ENCODE measurements at places on chromosomes 16 and 17.

GRCh38 chr16:83652943-83653342, 154.8 kb upstream of the HSBP1 start:
- no peak for DNase-seq

GRCh38 chr17:49454050-49454449, 39.4 kb upstream of the PHB1 start:
- no peak for DNase-seq

GRCh38 chr16:2008631-2009163, 924 bp downstream of the ZNF598 start:
- peak; percentile 31 for DNase-seq

DNA sequence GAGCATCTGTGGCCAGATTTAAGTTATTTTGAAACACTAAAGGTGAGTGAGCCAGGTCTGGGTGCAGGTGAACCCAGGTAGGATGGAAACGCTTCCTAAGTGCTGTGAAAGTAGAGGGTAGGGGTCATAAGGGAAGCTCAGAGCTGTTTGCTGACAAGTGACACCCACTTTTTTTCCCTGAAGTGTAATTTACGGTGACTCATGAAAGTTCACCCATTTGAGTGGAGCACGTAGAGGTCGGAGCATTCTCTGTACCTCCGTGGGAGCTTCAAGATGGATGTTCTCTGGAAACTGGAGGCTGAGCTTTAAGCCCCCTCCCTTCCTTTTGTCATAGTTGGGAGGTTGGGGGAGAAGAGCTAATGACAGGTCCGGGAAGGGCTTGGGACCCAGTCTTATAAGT, 44.3 kb downstream of the MPRIP start:
- DNase-seq = no peak

DNA sequence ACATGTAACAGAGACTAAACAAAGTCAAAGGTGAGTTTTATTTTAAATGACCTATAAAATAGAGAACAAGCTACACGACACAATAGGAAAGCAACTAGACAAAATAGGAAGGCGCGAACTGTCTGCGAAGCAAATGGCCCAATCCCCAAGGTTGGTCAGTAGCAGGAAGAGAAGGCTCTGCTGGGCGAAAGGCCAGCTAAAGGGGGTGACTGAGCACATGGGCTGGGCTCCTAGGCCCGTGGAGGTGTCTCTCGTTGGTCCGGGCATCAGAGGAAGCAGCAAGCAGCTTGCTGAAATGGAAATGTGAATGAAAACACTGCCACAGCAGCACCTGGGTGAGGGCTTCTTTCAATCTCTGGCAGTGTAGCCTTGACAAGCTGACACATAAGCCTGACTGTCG, 129.4 kb downstream of the ZNF778 start:
- DNase-seq = no peak

GRCh38 chr17:17170346-17170985, 35.7 kb downstream of the PLD6 start:
- no peak for DNase-seq

GRCh38 chr16:50712956-50713355, 19.6 kb downstream of the NOD2 start:
- no peak for DNase-seq

DNA sequence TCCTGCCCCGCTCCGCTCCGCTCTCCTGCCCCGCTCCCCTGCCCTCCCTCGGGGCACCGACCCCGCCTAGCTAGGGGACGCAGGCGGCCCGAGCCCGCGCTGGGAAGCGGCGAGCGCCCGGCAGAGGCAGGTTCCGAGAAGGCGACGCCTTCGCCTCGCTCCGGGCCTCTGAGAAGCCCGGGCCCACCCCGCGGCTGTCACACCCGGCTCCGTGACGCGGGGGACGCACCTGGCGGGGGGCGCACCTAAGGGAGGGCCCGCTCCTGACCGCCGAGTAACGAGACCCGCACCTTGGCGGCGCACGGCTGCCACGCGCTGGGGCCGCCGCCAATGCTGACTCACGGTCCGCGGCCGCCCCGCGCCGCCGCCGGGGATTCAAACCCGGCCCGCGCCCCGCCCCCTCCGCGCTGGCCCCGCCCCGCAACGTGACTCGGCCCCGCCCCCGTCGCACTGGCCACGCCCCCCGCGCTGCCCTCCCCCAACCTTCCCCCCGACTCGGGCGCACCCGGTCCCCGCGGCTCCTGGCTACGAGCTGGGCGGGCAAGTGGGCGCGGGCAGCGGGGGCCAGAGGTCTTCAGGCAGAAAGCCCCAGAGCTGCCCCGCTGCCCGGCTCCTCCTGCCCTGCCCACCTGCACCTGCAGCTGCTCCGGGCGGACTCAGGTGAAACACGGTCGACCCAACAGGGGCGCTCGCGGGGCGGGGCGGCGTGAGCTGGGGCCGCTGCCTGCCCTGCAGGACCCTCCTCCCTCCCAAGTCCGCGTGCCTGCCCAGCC, 27.8 kb downstream of the GNPTG start:
- DNase-seq = peak; percentile 81

DNA sequence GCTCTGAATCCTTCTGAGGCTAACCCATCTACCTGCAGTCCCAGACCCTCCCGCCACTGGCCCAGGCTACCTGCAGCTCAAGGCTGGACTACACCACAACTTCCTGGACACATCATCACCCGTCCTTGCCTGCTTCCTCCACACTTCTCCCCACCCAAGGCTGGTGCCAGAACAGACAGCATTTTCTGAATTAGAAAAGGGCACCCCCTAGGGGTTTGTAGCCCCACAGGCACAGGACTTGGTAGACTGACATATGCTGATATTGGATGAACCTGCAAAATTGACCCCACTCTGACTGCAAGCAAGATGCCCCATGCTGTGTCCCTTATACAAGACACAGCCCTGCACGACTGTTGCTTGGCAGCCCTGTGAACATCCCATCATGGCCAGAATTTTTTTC, 271.5 kb upstream of the C16orf82 start:
- DNase-seq = peak; percentile 12

DNA sequence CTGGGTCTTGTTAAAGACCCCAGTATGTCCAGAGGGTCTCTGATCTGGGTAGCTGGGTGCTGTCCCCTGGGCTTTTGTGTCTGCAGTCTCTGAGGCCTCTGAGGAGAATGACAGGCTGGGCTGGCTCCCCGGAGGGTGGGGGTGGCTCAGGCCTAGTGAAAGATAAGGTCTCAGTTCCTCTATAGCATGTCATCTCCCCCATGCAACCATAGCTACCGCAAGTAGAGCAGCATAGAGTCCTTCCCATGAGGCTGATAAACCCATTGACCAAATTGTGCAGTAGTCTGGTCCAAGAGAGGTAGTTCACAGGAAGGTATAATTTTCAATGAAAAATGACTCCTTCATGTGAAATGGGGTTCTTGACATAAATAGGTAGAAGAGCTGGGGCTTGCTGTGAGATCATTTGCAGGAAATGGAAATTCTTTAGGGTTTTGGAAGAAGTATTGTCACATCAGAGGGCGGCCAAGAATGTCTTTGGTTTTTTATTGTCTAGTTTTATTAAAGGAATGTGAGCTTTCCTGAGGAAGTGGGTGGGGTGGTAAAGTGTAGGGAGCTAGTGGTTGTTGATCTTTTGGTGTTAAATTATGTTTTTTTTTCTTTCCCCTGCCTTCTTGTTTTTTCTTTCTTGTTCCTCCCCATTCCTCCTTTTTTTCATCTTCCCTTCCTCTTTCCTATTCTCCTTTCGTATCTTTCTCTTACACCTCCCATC, 21.0 kb downstream of the SLC7A6OS start:
- no peak for DNase-seq

DNA sequence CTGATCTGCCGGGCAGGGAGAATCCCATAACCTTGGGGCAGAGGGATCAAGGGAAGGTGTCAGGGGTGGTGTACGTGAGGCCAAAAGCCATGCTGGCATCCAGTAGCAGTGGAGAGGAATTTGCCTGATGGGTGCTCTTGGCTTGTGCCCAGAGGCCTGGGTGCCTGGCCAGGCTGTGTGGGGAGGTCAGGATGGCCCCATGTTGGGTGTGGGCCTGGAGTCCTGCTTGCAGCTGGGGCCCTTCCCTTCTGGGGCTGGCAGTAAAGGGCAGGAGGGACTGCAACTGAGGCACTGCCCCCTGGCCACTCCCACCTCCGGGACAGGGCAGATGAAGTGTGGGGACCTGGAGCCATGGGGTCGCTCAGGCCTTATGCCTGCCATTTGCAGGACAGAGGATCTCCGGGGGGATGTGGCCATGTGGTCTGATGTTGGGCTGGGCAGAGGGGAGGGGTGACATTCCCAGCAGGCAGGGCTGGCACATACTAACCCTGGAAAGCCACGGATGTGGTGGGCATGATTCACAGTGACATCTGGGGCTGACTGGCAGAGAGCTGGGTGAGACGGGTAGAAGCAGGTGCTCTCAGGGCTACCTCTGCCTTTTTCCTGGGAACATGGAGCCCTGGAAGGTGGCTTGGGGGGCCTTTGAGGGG, 3.5 kb downstream of the FMNL1 start:
- no peak for DNase-seq

DNA sequence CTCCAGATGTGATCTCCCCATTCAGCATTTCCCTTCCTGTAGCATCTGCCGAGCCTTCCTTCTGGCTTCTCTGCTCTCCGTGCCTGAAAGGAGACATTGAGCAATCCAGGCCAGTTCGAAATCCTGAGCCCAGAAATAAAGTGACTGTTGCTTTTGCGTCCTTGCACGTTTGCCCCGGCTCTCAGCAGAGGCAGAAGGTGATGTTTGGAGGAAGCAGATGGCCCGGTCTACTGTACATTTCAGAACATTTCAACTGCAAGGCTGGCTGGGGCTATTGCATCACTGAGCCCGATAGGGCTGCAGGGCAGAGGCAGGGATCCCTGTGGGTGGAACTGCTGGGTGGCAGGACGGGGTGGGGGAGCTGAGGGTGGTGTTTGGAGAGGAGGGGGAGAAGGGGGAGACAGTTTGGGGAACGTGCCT, 29.4 kb downstream of the IRF8 start:
- no peak for DNase-seq

DNA sequence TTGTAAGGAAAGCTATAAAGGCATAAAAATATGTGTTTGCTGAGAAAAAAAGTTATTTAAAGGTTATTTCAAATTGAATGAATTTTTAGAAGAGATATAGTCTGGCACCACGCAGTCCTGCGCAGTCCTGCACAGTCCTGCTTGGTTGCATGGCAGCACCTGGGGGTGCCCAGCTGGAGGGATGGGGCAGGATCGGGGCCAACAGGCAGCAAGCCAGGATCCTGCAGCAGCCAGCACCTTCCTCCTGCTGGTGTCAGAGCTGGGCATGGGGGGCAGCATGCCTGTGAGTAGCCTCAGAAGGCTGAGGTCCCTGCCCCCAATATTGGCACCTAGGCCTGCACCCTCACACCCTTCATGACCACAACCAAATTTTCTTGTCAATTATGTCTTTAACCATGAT, 46.0 kb downstream of the GLG1 start:
- DNase-seq = no peak

- peak; percentile 64 for DNase-seq
Measured at GRCh38 chr16:4245077-4245791, 3.4 kb upstream of the SRL start.

- DNase-seq = no peak
Measured at GRCh38 chr16:83328936-83329335, 478.8 kb upstream of the HSBP1 start.

DNA sequence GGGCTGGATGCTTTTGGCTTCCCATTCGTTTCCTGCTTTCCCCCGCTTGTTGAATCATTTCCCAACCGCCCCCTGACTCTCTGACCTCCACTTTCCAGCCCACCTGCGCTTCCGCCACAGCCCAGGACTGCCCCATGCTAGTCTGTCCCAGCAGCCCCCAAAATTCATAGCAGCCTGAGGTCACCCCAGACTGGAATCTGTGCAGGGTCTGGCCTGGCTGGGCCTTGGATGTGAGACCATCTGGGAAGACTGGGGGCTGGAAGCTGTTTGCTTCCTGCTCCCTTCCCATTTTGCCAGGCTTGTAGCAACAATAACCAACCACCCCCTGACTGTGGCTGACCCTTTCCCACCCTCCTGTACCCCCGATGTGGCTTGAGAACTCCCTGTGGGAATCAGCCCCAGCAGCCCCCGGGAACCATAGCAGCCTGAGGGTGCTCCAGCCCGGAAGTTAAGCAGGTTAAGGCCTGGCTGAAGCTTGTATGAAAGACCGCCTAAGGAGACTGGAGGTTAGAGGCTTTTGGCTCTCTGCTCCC, 2290.8 kb downstream of the TP53TG3F start:
- DNase-seq = no peak

- DNase-seq = no peak
Measured at GRCh38 chr16:77574867-77575624, 140.2 kb upstream of the ADAMTS18 start.

- no peak for DNase-seq
Measured at GRCh38 chr16:10896165-10896564, 19.2 kb downstream of the CIITA start.

DNA sequence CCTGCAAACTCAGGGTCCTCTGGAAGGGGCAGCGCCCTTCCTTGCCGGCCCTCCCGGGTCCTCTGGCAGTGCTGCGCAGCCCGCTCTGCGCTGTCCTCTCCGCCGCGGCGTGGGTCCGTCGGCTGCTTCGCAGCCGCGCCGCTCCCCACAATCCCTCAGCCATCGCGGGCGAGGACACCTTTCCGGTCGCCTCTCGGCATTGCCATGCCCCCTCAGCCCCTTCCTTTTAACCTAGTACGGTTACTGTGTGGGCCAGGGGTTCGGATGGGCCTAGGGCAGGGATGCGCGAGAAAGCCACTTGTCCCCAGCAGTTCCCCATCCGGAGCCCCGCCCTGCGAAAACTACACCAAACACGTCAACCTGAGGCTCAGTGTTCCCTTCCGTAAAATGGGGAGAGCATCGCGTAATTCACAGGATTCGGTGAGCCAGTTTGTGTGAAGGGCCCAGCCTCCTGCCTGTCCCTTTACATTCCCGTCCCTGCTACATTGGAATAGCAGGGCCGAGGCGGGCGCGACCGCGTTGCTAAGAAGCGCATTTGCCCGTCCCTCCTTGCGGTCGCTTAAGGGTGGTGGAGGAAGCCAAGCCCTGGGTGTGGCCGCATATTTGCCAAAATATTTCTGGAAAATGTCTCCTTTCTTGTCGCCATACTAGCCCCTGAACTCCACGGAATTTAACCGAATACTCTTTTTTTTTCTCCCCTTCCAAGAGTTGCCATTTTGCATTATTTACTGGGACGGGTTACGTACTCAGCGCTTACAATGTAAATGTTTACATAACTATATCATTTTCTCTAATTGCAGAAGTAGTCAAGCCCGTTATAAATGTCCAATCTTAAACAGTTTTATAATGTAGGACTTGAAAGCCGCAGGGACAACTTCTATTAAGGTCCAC, 13.2 kb downstream of the COPZ2 start:
- peak; percentile 55 for DNase-seq

DNA sequence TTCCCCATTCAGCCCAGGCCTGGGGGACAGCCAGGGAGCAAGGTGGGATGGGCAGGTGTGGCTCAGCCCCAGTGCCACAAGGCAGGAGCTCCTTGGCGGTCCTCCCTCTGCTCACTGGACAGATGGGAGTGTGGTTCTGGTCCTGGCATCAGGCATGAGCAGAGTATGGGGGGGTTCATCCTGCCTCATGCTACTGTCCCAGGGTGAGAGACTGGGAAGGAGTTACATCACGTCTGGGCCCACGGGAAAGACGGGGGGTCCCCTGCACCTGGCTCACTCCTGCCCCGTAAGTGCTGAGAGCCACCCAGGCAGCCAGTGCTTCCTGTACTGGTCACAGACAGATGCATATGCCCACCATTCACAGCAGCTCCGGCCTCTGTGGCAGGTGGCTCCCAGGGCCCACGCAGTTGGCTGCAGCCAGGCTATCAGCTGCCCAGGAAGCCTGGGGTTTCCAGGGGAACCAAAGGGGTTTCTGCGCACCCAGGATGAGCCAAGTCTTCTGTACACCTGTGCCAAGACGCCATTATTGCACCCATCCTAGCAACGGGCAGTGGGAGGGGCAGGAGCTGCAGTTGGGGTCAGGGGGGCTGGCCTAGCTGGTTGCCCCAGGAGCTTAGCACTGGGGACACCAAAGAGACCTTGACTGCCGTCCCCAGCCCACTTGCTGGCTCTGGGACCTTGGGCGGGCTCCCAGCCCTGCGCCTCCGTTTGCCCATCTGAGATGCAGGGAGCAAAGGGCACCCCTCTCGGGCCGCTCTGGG, 1.9 kb downstream of the BAIAP3 start:
- DNase-seq = peak; percentile 72

Measured in NCI-H146 (cell line).